ENCODE measurements at places on chromosomes 12 and 14. TPM values are rescaled to one million over a fixed set of nuclear protein-coding genes. Genes with fewer than 3 reads are reported as not detected.

GRCh38 chr14:75657331-75657730 is 3.3 kb downstream of the ERG28 start:
- no peak for DNase-seq

DNA sequence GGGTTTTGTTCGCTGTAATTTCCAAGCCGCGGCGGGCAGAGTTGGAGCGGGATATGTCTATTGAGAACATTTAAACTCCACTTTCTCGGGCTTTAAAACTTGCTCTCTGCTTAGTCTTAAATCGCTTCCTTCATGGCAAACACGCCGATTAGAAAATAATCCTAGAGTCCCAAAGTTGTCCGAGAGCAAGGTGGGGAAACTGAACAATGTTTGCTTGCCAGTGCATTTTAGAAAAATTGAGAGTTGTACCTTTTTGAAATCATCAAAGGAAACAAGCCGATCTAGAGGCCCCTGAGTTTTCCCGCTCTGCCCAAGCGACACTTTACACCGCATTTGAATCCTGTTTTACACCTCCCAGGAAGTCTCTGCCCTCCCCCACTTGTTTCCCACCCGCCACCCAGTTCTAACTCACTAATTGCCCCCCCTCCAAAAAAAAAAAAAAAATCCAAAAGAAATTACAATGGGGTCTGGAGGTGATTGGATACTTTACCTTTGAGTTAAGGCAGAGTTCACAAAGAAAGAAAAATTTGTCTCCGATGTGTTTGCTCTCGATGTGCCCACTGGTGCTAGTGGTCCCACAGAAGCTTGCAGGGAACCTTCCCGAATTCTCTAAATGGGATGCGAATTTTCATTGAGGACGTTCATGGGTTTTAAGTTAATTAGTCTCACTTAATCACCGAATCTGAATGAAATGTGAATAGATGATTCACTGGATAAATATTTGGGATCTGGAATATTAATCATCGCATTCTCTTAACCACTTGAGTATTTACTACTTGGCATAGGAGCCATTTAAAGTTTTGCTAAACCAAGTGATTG is 2.3 kb downstream of the HMGA2 start:
- DNase-seq: no peak

DNA sequence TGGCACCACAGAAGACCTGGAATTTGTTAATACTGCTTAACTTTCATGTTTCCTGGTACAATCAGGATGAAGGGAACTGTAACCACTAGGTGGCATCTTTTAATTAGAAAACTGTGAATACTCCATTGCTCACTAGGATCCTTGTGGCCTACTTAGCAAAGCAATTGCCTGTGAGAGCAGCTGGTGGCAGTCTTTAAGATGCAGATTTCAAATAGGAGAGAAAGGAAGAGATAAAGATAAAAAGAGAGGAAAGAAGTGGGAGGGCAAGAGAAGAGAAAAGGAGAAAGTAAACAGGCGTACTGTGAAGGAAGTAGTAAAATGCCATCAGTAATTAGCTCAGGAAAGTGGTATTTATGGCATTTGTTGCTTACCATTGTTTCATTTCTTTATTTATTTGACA is 114.5 kb downstream of the RAD51B start:
- peak; percentile 55 for DNase-seq

DNA sequence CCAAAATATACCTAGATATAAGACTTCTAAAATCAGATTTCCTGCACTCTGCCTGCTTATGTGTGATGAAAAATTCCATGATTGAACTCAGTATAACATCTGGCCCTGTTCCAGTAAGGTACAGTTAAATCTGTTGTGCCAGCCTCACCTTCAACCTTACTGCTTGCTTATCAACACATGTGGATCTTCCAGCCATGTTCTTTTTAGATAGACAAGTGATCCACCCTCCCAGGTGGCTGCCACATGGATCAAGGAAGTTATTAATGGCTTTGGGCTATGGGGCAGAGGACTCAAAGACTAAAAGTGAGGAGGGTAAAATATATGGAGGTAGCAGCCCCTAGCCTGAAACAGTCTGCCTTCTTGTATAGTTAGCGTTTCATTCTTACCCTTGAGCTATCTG is 25.3 kb upstream of the MAGOHB start:
- DNase-seq: no peak

DNA sequence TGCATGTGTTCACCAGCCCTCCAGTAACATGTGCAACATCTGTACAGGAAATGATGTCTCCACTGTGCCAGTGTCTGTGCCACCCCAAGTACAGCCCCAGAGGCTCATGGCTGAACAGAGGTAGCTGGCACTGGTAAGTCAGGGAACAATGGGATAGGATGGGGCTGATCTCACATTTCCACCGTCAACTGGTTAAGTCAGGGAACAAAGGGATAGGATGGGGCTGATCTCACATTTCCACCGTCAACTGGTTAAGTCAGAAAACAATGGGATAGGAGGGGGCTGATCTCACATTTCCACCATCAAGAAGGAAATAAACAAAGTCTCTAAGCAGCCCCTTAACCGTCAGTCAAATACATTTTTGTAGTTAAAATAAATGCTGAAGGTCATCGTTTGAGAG is 246.6 kb downstream of the TMEM132D start:
- DNase-seq: no peak

The NUMB gene
- 152 TPM for polyA plus RNA-seq

GRCh38 chr14:74890262-74890661 is 8.5 kb downstream of the DLST start:
- DNase-seq: no peak

DNA sequence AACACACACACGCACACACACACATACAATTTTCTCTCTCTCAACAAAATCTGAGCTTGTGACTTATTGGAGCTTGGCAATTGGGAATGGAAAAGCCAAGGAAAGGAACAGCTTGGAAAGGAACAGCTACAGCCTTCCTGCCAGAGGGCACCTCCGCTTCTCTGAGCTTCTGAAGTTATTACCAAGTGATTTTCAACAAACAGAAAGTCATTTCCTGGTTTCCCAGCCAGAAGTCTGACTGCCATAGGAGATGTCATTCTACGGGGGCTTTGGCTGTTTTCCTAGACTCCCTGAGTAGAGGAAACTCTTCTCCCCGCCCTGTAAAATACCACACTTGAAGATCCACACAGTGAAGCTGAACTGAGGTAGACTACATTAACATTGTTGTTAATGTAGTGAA is 198.3 kb downstream of the CFAP54 start:
- no peak for DNase-seq

- no peak for DNase-seq
Observed at GRCh38 chr14:93780813-93781400, 7.4 kb downstream of the PRIMA1 start.

GRCh38 chr12:72511498-72511897 is 239.3 kb downstream of the TRHDE start:
- no peak for DNase-seq

GRCh38 chr12:51631591-51631990 is 40.6 kb downstream of the SCN8A start:
- no peak for DNase-seq

DNA sequence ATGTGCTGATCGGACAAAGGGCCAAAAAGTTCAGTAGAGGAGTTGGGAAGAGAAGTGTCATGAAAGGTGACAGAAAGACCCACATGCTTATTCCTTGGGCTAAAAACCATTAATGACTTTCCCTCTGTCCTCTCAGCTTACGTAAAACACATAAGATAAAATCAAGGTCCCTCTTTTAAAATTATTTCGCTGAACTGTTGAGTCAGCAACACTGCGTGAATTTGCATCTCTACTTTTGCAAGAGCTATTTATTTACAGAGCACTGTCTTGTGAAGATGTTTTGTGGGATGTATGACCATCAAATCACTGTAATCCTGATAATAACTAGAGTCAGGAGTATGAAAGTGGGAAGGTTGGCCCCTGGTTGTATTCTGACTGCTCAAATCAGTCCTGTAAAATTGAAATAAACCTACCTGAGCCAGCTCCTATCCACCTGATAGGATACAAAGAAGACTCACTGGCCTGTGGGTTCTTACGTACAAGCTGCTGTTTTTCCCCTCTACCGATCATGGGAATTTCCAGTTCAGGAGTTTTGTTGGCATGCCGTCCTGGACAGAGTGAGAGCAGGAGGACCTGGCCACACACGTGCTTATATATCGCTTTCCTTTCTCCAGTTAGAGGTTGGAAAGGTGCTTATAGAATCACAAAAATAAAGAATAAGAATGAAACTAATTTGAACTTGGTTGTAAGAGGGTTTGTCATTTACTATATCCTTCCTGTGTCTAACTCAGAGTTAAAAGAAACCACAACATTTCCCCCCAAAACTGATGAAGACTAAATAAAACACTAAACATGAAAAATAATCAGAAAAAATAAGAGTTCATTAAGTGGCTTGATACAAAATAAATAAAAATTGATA is 42.9 kb downstream of the IFNG-AS1 start:
- no peak for DNase-seq

DNA sequence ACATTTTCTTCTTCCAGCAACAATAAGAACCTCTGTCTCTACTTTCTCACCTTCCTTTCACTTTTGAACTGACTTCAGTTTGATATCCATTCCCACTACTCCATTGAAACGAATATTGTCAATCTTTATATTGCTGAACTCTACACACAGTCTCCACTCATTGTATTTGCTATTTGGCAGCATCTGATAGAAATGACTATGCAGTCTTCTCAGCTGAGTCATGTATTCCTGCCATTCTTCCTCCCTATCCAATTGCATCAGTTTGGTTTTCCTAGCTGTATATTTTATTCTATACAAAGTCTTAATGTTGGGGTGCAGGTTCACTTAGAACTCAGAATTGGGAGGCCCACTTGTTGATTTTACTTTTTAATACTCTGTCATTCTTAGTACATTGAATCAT is 107.5 kb upstream of the CPNE8 start:
- DNase-seq: no peak

GRCh38 chr14:67533754-67534085 is 630 bp downstream of the PLEKHH1 start:
- DNase-seq: no peak

DNA sequence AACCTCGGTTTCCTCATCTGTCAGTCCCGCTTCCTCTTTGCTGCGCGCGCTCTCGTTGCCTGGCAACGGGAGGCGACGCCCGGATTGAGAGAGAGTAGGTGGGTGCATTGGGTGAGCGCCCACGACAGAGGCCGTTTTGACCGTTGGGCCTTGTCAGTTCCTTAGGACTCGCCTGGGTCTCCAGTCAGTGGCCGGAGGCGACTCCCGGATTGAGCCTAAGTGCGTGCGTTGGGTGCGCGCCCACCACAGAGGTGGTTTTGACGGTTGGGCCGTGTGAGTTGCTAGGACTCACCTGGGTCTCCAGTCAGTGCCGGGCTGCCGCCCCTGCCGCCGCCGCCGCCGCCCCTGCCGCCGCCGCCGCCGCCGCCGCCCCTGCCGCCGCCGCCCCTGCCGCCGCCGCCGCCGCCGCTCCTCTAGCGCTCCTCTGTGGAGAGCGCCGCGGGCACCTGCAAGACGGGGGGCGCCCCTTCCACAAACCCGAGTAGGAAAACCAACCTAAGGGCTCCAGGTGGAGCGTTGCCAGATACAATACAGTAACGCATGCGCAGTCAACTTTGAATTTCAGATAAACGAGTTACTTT is 37.2 kb downstream of the APOBEC1 start:
- DNase-seq: no peak

GRCh38 chr12:23099604-23100003 is 474.6 kb downstream of the ETNK1 start:
- no peak for DNase-seq

DNA sequence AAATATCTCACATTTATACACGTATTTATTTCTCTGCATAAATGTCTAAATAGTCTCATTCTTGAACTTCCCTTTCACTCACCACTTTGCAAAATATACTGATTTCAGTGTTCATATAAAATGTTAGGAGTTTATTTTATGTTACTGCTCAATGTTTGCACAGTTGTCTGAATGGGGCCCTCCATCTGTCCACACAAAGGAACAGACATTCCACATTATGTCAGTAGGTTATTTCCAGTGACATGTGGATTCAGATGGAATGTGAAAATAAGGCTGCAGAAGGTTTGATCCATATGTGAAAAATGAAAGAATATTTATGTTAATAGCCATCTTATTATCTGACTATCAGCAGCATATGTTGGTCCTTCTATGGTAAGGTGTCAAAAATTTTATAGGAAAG is 994.4 kb upstream of the SEL1L start:
- no peak for DNase-seq

DNA sequence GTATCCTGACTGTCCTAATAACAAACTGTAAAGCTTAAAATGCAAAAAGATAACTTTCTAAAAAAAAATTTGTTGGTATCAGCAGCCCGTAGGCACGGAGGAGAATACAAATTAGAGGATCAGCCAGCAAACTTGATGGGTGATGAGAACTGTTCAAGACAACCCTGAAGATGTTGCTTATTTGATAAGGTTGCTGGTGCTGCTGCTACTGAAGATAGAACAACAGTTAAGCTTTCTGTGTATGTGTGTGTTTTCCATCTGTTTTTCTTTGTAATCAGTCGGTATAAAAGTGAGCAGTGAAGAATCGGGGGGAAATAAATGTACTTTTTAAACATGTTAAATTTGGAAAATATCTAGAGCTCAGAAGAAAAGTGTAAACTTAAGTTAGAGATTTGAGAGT is 67.4 kb upstream of the POC1B start:
- DNase-seq: no peak

DNA sequence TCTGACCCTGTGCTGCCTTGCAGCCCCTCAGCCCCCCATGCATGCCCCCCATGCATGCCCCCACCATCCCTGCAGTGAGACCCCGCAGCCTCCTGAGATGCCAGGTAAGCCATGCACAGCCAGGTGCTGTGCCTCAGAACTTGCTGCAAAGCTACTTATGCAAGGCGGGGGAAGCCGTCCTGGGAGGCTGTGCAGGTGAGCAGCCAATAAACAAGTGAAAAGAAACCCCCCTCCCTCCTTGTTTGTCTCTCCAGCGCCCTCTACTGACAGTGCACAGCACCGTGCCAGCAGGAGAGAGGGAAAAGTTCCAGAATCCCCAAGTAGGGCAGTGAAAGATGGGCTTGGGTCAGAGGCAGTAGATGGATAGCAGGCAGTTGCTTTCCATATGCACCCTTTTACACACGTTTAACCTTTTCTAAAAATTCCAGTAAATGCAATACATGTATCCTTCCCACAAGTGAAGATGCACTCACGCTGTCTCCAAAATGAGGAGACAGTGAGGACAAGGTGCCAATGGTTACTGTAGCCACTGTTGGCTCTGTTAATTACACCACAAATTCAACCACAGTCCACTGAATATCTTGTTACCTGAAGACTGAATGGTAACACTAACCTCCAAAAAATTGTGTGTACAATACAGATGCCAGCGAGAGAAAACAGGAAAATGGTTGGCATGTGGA is 18.0 kb downstream of the TNFAIP2 start:
- DNase-seq: no peak

GRCh38 chr14:71560751-71561150 is 371.5 kb upstream of the RGS6 start:
- no peak for DNase-seq

The SYT1 gene
- polyA plus RNA-seq: 5.0 TPM

GRCh38 chr12:62647586-62647985 is 181.0 kb downstream of the MON2 start:
- DNase-seq: no peak

The AACS gene
- polyA plus RNA-seq: 19.2 TPM

The TSHR gene
- polyA plus RNA-seq: not detected

- no peak for DNase-seq
Observed at GRCh38 chr12:94074216-94074979, 74.0 kb upstream of the PLXNC1 start.
